Peyer's patch (tissue), 4 donors: ENCODE measurements at places on chromosomes 3 and 15. TPM values are rescaled to one million over a fixed set of nuclear protein-coding genes. Genes with fewer than 3 reads are reported as not detected.

Gene DUOXA2
- total RNA-seq, result 0.67 TPM

Gene HTR3E
- total RNA-seq, result not detected

DNA sequence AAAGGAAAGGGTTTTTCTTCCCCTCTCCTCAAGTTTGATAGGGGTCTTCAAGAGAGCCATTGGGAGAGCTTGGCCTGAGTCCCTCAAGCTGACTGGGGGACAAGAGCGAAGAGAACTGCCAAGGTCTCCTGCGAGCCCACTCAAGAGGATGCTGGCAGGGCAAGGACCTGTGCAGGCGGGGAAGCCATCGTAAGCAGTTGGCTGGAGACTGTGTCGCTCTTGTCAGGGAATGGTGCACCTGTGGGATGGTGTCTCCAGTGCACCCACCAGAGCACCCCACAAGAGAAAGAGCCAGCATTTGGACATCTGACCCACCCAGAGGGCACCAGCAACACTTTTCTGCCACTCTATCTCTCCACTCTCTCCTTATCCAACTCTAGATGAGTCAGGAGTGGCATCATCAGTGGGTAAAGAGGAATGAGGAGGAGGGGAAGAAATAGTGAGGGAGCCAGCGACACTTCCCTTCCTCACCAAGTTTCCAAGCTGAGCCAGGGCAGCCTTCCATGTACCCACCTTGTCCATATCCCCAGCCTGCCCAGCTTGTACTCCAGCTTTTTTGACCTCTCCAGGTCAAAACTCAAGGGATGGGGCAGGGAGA is 13.6 kb upstream of the XIRP1 start:
- DNase-seq, result no peak

- no peak for DNase-seq
Measured at GRCh38 chr3:144294659-144295538, 323.3 kb downstream of the DIPK2A start.

DNA sequence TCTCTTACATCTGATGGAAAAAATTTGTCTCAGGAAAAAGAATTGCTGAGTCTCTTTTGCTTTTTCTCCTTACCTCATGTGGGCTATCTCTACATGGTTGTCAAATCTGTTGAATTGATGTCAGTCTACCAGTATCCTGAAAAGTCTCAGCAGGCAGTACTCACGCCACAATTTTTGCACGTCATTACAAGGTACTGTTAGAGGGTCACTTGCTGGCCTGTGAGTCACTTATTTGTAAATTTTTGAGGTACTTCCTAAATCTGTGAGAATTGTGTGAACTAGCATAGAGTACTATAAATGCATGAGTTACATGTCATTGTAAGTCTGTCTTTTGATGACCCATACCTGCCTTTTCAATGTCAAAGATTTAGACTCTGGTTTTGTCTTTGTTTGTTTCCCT is 15.9 kb downstream of the HPS3 start:
- no peak for DNase-seq
